ENCODE measurements at places on chromosomes 12 and 14. TPM values are rescaled to one million over a fixed set of nuclear protein-coding genes. Genes with fewer than 3 reads are reported as not detected.

DNA sequence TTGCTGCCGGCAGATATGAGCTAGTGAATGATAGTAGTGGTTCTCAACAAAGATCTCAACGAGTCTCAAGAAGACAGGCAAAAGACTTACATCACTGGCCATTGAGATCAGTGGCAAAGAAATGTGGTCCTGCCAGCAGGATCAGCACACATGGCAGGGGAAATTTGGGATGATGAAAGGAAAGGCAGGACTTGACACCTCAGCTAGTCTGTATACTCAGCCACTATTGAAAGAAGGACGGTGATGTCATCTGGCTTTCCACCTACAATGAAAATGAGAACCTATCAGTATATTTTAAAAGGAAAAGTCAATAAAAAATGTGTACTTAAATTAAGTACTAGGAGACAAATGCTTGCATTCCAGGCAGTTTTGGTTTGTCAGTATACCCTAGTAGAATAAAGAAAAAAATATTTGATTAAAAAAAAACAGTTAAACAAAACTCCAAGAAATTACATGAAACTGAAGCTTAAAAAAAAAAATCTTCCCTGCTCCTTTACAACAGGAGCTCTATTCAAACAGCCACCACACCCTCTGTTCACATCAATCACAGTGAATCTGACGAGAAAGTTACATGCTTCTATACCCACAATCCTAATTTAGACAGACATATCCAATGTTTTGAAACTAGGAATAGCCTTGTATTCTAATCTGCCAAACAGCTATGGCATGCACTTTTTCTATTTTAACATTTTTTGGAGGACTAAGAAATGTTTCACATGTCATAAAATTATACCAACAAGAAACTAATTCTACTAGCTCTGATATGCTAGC is 34.9 kb downstream of the RAD9B start:
- no peak for DNase-seq

DNA sequence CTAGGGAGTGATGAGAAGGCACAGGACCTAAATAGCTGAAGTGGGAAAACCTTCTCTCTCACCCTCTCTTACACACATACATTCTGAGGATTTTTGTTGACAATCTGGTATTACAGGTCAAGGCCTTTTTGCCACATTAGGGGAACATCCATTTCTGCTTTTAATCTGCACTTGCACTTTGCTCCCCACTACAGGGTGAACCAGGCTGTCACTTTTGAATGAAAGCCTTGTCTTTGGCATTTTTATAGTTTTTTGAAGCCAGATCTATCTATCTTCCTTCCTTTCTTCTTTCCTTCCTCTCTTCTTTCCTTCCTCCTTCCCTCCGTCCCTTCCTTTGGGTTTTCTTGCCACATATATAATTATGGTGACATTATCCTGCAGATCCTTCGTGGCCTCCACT is 165.9 kb upstream of the OTX2 start:
- no peak for DNase-seq

GRCh38 chr12:31205054-31205453 is 120.9 kb downstream of the SINHCAF start:
- no peak for DNase-seq

DNA sequence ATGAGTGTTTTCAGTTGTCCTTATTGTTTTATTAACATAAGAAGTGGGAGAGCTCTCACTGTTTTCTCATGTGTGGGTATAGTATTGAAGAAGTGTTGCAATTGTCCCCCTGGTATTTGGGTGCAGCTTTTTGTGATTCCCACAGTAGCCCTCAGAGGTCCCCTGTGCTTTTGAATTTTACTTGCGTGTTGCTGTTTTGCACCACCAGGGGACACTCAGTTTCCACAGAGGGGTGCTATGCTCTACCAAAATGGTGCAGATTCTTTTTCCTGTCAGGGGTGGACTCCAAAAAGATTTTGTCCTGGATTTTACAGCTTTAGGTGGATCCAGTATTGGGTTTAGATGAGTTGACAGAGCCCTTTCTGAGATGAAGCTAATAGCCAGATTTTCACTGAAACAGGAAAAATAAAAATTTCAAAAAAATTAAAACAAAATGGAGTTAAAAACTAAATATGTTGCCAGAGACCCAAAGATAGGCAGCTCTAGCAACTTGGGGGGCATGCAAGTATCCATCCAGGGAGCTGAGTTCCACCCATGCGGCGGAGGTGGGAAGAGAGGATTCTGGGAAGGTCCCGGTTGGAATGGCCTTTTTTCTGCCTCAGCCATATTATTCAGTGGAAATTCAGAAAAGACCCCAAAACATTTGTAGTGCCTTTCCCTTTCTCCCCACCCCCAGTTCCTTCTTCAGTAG is 50.2 kb downstream of the TTLL5 start:
- DNase-seq = no peak

Gene ITGA7
- total RNA-seq = 6.2 TPM

Gene HOXC6
- not detected for total RNA-seq

DNA sequence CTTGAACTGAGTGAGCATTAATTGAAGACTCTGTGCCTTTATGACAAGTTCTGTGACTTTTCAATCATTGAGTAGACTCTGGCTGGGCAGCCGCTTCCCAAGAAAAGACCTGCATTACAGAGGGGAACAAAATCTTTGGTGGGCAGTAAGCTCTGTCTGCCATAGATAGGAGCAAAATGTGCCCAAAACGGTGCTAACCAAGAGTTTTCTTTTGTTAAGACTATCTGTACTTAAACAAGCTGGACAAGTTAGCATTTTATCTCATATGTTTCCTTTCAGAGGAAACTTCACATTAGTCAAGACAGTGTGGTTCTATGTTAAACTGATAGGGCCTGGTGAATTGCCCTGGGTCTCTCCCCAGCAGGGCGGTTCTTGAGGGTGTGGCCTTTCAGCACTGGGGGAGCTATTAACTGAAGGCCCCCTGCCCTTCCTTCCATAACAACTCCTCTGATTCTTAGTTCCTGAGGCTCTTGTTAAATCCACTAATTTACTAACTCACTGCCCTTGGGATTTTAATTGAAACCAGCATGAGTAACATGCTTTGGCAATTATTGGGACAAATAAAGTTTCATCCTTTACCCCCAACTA is 219.6 kb downstream of the KTN1 start:
- DNase-seq = no peak

GRCh38 chr14:94342334-94342934 is 19.3 kb upstream of the SERPINA6 start:
- DNase-seq = peak; percentile 69

- DNase-seq = no peak
Observed at GRCh38 chr12:26724309-26724702, 108.7 kb downstream of the ITPR2 start.

Gene LRP1-AS
- total RNA-seq = not detected

GRCh38 chr12:121786440-121786825 is 7.1 kb downstream of the RHOF start:
- no peak for DNase-seq

- no peak for DNase-seq
Observed at GRCh38 chr12:47752552-47752951, 6.1 kb downstream of the RAPGEF3 start.

- DNase-seq = no peak
Observed at GRCh38 chr12:132606927-132607326, 3.5 kb downstream of the LRCOL1 start.

- no peak for DNase-seq
Observed at GRCh38 chr12:3998968-3999792, 126.0 kb upstream of the PARP11 start.

GRCh38 chr12:121791671-121792551 is 1.6 kb downstream of the RHOF start:
- no peak for DNase-seq

Gene PLEK2
- total RNA-seq = 0.47 TPM

Gene KCNK10
- 18.9 TPM for total RNA-seq

DNA sequence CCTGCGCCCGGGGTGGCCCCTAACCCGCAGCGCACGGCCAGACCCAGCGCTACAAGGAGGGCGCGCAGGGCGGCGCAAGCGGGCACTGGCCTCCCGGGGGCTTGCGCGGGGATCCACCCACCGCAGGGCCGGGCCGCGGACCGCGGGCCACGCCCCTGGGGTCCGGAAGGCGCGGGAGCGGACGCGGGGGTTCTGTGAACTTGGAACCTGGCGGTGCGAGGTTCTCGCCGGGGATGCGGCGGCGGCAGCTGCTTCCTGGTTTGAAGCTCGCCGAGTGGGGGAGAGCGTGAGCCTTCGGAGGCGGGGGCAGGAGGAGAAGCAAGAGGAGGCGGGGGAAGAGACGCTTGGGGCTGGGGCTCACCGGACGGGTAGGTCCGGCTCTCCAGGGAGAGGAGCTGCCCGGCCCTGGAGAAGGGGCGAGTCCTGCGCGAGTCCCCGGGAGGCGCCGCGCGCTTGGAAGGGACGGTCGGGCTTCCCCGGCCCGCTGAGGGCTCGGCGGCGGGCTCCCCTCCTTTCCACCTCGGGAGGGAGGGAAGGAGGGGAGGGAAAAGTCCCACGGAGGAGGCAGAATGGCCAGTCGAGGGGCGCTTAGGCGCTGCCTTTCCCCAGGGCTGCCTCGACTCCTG is at the start of gene PRKCH:
Gene PRKCH (plus strand): TSS at position 195 of the 626 bp plus-strand sequence. CDS start 523 bp downstream, outside the sequence.
- no peak for DNase-seq

Gene PRPF40B
- 15.0 TPM for total RNA-seq
